ENCODE measurements at places on chromosomes 12 and 14. TPM values are rescaled to one million over a fixed set of nuclear protein-coding genes. Genes with fewer than 3 reads are reported as not detected.

DNA sequence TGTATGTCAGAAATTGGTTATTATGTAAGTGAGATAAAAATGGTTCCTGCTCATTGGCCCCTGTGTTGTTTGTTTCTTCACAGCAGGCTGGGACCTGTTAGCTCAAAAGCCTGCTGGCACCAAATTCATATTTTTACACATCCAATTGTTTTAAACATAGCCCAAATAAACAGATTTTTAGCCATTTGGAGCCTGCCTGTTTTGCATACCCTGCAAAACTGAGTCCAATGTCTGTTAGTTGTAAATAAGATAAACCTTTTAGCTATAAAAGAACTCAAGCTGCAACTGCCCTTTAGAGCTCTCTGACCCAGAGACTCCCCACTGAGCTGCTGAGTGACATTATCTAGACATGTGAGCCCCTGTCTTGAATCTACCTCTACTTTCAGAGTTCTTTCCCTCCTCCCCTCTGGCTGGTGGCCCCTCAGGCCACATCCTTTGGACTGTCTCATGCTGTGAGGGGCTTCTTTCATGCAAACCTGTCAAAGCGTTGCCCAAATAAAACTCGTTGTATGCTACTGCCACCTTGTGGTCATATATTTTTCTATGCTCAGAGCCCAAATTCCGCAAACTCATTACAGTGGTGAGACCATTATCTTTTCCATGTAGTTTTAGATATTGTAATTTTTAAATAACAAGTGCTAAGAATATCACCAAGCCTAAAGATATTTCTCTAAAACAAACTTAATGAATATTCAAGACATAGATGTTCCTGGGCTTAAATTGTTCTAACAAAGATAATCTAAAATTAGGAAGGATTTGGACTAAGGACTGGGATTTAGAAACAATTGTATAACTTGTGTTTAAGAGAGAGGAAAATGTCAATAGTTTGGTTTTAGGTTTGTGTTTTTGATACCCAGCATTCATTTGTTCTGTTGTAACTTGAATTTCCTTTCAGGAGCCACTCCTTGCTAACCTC is 337.9 kb downstream of the AACS start:
- H3K4me1 ChIP-seq = no peaks in the 10 kb centered on the region
- peaks cover 5% of the 10 kb centered on the region for H3K27me3 ChIP-seq
- H3K27ac ChIP-seq = no peak overlapping the region
- no peaks in the 10 kb centered on the region for H3K36me3 ChIP-seq

DNA sequence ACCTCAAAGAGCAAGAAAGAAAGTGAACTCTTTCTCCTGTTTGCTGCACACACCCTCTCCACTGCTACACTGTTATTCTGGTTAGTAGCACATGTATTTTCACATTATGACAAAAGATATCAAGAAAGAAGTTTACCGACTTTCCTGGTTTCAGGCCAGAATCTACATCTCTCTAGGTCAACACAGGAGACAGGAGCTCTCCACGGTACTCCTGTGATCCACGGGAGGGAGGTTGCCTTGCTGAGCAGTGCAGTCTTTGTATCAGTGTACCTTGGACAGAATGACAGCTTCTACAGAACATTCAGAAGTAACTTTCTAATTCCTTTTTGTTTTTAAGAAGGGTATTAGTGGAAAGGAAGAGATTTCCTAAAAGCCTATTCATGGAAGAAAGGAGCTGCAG is 805.6 kb downstream of the NRXN3 start:
- H3K4me1 ChIP-seq = peaks cover 10% of the 10 kb centered on the region
- H3K27me3 ChIP-seq = no peaks in the 10 kb centered on the region
- no peaks in the 10 kb centered on the region for H3K36me3 ChIP-seq
- H3K27ac ChIP-seq = no peak overlapping the region
- H3K4me3 ChIP-seq = no peak overlapping the region
- no peak for DNase-seq

The SLC24A4 gene
- 0.15 TPM for total RNA-seq

The EFCAB11 gene
- 8.4 TPM for total RNA-seq

DNA sequence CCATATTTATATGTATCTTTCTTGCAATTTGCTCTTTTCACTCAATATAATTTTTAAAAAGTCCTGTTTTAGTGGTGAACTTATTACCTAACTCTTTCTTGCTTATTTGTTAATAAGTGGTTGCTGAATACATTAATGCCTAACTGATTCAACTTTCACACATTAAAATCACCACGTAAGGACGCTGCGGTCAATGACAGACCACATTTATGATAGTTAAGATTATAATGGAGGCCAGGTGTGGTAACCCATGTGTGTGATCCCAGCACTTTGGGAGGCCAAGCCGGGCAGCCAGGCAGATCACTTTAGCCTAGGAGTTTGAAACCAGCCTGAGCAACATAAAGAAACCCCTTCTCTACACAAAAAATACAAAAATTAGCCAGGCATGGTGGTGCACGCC is 37.0 kb downstream of the WDR89 start:
- no peaks in the 10 kb centered on the region for H3K4me1 ChIP-seq
- no peak overlapping the region for H3K27ac ChIP-seq
- no peaks in the 10 kb centered on the region for H3K27me3 ChIP-seq
- peaks cover 2% of the 10 kb centered on the region for H3K36me3 ChIP-seq

GRCh38 chr12:92425165-92425564 is 277.6 kb upstream of the PLEKHG7 start:
- H3K4me3 ChIP-seq = no peak overlapping the region
- peaks cover 22% of the 10 kb centered on the region for H3K4me1 ChIP-seq
- peak; percentile 30 for DNase-seq
- no peaks in the 10 kb centered on the region for H3K27me3 ChIP-seq
- no peak overlapping the region for H3K27ac ChIP-seq

DNA sequence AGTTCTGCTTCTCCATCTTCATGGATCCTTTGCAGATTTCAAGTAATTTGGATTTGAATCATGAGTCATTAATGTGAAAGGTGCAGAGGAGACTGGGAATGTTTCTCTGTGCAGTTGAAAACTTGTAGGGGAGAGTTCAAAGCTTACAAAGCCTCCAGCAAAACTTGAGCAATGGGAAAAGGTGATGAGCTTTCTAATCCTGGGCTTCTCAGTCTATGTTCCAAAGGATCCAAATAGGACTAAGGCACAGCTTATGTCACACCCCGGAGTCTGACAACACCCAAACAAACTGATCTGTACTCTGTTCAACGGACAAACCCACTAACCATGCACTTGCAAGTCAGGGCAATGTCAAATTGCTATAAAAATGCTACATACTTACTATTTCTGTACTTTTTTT is 134.8 kb downstream of the DUSP6 start:
- no peaks in the 10 kb centered on the region for H3K36me3 ChIP-seq
- H3K4me3 ChIP-seq = no peak overlapping the region
- peak overlapping the region; percentile 10 for H3K27ac ChIP-seq
- peaks cover 15% of the 10 kb centered on the region for H3K4me1 ChIP-seq
- DNase-seq = no peak

- DNase-seq = peak; percentile 50
- no peaks in the 10 kb centered on the region for H3K36me3 ChIP-seq
- H3K27ac ChIP-seq = no peak overlapping the region
- H3K4me3 ChIP-seq = no peak overlapping the region
- no peaks in the 10 kb centered on the region for H3K27me3 ChIP-seq
These were observed 26.1 kb upstream of the DIO3 start for GRCh38 chr14:101535232-101535631.

DNA sequence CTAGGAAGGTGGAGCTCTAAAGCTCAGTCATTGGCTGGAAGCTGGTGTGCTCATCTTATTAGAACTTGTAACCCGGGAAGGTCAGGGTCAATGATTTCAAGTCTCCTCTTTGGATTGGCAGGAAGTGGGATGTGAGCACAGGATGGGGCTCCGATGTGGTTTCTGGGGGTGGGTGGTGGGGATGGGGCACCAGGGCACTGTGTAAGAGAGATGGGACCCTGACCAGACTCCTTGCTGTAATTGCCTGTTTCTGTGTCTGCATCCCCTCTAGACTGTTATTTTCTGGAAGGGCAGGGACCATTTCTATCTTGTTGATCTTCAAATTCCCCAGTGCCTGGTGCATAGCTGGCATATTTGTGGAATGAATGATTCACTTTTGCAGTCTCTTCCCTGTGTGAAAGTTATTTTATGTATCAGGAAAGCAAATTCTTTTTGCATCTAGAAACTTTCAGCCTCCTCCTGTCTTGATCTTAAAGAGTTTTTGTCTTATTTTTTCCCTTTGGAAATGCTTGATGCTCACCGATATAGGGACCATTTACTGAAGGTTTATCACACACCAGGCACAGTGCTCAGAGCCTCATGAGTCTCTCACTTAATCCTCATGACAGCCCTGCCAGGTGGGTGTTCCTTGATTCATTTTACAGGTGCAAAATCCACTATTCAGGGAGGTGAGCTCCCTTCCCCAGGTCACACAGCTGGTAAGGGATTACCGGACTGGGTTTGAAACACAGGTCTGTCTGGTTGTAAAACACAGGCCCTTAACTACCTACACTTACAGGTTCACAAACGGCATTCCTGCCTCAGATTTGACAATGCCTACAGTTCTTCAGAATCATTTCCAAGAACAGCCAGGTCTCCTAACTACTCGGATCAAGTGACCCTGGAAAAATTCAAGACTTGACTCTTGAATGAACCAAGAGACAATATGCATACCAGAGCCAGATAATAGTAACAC is 86.9 kb upstream of the IGF1 start:
- H3K4me3 ChIP-seq = no peak overlapping the region
- no peak overlapping the region for H3K27ac ChIP-seq
- DNase-seq = no peak
- H3K4me1 ChIP-seq = no peaks in the 10 kb centered on the region
- no peaks in the 10 kb centered on the region for H3K36me3 ChIP-seq

- no peak for DNase-seq
- no peak overlapping the region for H3K4me3 ChIP-seq
- no peaks in the 10 kb centered on the region for H3K27me3 ChIP-seq
- no peaks in the 10 kb centered on the region for H3K4me1 ChIP-seq
These were observed 102.7 kb downstream of the UNC79 start for GRCh38 chr14:93533437-93533836.

GRCh38 chr14:105456736-105457617 is 17.6 kb upstream of the CRIP2 start:
- no peak overlapping the region for H3K4me3 ChIP-seq
- no peaks in the 10 kb centered on the region for H3K27me3 ChIP-seq
- H3K27ac ChIP-seq = peak overlapping the region; percentile 23

The NAV3 gene
- 8.9 TPM for total RNA-seq

DNA sequence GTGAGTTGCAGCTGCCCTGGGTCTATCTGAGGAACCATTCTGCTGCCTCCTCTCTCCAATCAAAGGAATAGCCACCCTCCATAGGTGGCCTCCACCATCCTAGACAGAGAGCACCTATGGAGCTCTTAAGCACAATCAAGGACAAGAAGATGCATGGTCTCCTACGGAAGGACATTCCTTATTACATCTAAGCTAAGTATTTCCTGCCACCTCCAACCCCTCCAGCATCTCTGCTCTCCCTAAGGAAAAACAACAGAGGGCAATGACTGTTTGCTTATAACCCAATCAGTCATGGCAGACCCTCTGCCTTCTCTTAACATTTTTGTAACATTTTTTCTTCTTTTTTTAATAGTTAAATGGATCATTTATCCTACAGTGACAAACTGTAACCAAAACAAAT is 14.8 kb upstream of the OR6J1 start:
- H3K27ac ChIP-seq = no peak overlapping the region
- H3K4me3 ChIP-seq = no peak overlapping the region
- H3K4me1 ChIP-seq = peaks cover 14% of the 10 kb centered on the region
- no peak for DNase-seq
- no peaks in the 10 kb centered on the region for H3K36me3 ChIP-seq

The PA2G4 gene
- total RNA-seq = 327 TPM

DNA sequence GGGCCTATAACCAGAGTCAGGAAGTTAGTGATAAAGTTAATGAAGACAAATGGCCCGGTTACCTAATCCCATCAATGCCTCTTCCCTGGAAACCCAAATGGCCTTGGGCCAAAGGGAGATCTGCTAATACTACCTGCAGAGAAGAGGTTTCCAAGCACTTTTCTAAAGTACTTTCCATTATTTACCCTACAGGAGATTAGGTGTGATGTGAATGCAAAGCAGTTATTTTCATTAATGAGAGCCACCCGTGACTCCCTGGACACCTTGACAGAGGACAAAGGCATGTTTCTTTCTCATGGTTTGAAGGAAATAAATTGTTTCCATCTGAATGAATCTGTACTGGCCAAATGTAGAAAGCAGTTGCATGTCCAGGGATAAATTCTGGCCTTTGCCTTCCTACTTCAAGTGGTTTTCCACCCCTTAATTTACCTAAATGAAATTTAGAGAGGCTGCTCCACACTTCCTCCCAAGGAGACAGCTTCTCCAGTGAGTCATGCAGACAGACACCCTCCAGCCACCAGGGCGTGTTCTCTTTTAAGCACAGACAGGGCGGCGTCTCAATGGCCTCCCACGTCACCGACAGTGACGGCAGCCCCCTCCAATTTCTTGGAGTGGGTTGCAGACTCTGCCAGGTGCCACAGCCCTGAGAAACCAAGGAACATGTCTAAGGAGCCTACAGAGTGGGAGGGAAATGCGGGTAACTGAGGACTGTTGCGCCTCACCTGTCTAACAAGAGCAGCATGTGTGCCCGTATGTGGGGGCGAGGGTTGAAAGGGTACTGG is 43.9 kb upstream of the GNPNAT1 start:
- H3K36me3 ChIP-seq = no peaks in the 10 kb centered on the region
- peak; percentile 95 for DNase-seq
- no peaks in the 10 kb centered on the region for H3K27me3 ChIP-seq
- peak overlapping the region; percentile 0 for H3K4me3 ChIP-seq
- H3K4me1 ChIP-seq = peaks cover 49% of the 10 kb centered on the region
- H3K27ac ChIP-seq = peak overlapping the region; percentile 62

The TAS2R8 gene
- total RNA-seq = not detected

All from A673 (cell line).